NCI-H1105 treated with DMSO at 0.1 percent for 48 hours (cell line): ENCODE measurements at places on chromosomes 12 and 14.

DNA sequence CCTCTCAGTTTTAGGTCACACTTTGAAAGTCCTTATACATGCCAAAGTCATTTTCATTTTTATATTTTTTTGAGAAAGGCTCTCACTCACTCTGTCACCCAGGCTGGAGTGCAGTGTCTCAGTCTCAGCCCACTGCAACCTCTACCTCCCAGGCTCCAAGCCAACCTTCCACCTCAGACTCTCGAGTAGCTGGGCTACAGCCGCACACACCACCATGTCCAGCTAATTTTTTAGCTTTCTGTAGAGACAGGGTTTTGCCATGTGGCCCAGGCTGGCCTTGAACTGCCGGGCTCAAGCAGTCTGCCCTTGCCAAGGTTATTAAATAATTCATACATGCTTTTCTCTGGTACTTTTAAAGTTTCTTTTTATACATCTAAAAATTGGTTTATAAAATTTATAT is 166.0 kb downstream of the ERC1 start:
- no peak for DNase-seq

GRCh38 chr14:70641548-70642302 is at the start of gene TTC9:
TTC9 (plus strand) TSS chr14:70641916; CDS start chr14:70642130, 214 bp downstream.
- DNase-seq = peak; percentile 56

DNA sequence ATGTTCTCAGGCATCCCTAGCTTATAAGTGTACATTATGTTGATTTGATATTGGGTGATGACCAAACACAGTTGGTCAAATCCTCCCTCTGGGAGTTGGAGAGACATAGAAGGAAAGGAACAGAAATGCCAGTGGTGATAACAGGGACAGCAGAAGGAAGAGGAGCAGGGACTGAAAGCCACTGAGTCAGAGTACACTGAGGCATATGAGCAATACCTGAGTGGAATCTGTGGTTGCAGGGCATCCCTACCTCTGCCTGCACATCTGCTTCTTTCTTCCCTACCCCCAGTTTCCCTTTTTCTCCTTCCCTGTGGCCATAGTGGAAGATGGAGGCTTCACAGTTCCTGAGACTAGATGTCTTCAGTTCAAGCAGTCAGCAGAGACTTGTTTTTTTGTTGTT is 44.9 kb downstream of the BICD1 start:
- no peak for DNase-seq

DNA sequence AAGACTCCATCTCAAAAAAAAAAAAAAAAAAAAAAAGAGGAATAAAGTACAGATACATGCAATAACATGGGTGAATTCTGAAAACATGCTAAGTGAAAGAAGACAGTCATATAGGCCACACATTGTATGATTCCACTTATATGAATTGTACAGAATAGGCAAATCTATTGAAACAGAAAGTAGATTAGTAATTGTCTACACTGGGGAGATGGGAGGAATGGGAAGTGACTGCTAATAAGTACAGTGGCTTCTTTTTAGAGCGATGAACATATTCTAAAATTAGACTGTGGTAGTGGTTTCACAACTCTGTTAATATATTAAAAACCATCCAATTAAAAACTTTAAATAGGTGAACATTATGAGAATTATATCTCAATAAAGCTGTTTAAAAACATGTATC is 74.4 kb downstream of the ANKS1B start:
- DNase-seq = no peak

- no peak for DNase-seq
These were observed 1.0 kb upstream of the GLRX5 start for GRCh38 chr14:95533822-95534221.

- DNase-seq = no peak
These were observed 2.6 kb downstream of the EGLN3 start for GRCh38 chr14:33948145-33948868.

- DNase-seq = no peak
These were observed 67.0 kb downstream of the PITPNM2 start for GRCh38 chr12:123083661-123084571.

- peak; percentile 97 for DNase-seq
These were observed 638.5 kb upstream of the MIS18BP1 start for GRCh38 chr14:45891417-45892080.

DNA sequence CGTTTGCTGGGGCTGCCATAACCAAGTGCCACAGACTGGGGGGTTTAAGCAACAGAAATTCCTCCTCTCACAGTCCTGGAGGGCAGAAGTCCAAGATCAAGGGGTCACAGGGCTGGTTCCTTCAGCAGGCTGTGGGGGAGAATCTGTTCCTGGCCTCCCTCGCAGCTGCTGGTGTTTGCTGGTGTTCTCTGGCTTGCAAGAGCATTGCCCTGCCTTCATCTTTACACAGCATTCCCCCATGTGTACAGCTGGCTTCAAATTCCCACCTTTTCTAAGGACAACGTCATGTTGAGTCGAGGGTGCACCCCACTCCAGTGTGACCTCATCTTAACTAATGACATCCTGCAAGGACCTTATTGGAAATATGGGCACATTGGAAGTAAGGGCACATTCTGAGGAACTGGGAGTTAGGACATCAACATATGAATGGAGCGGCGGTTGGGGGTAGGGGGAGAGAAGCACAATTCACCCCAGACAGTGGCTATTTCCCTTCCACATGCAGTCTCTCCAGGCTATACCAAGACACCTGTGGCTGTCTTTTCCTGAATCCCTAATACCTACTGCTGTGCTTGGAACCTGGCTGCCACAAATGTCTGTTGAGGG is 123.6 kb downstream of the FOXN3 start:
- DNase-seq = no peak

- no peak for DNase-seq
These were observed 10.1 kb upstream of the TINF2 start for GRCh38 chr14:24252289-24253124.

DNA sequence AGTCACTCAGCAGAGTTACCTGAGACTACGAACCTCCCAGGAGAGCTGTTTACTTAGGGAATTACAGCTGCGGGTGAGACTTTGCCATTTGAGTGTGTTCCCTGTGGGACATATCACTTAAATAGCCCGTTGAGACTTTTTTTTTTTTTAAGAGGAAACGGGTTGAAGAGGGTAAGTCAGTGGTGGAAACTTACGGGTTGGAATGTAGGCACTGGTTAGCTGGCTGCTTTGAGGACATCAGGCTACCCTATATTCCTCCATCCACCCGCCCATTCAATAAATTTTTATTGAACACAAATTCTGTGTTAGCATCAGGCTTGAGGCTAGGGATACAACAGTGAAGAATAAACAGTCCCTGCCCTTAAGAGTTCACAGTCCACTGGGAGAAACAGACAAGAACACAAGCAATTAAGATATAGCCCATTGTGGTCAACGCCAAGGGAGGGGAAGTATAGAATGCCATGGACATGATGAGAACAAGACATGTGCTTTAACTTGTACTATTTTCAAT is 88.1 kb upstream of the CPSF6 start:
- DNase-seq = no peak

- no peak for DNase-seq
These were observed 130.7 kb downstream of the ETNK1 start for GRCh38 chr12:22755629-22756028.

- no peak for DNase-seq
These were observed 480.7 kb downstream of the RPS29 start for GRCh38 chr14:49105512-49105911.

DNA sequence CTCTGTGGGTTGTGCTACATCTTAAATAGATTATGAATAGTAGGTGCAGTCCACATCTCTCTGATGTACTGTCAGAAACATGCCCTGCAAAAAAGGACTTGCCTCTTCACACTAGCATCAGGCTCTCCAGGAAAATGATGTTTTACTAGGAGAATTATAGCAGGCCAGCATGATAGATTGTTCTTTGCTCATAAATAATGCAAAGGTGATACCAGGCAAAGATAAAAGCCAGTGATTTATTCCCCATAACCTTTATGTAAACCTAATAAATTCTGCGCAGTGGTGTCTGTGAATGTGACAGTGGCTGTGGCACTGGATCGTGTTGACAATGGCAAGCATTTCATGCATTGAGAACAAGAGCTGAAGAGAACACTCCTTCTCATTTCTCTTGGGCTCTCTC is 646.5 kb upstream of the SEL1L start:
- no peak for DNase-seq

DNA sequence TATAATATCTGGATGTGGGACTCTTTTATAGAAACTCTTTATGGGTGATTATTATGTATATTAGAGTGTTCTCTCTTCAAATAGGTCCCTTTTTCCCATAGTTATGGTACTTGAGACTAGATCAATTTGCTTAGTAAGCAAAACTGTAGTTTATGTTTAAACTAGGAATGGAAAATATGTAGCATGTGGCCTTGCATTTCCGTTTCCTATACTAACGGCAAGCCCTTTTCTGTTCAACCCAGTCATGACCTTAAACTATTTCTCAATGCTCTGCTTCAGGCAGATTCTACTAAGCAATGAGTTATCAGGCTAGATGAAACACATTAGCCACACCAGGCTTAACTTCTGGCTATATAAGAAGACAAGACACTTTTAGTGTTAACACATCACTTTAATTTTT is 84.6 kb downstream of the OTOGL start:
- DNase-seq = no peak

GRCh38 chr12:43968736-43969135 is 132.9 kb downstream of the TMEM117 start:
- DNase-seq = no peak

DNA sequence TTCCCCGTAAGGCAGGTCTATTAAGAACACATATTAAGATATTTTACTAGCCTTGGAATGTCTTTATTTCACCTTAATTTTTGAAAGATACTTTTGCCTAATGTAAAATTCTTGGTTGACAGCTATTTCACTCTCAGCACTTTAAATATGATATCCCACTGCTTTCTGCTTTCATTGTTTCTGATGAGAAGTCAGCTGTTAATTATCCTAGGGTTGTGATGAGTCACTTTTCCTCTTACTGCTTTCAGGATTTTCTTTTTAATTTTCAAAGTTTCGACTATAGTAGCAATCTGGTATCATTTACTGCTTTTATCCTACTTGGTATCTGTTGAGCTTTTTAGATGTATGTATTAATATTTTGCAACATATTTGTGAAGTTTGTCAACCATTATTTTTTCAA is 578.9 kb upstream of the ATP2B1 start:
- no peak for DNase-seq

DNA sequence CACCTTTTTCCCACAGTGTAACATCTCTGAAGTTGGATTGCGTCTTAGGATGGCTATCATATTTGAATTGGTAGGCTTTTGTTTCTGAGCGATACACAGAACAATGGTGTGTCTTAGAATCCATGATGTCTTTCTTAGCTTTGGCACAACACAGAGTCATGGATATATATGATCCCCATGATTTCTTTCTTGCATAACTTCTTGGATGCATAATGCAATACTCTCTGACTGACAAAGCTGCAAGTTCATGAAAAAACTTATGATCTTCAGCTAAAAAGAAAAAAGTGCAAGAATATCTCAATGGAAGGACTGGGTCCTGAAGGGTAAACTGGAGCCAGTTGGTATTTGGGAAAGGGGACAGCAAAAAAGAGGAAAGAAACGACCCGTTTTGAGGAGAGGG is 48.1 kb downstream of the VWF start:
- DNase-seq = no peak

DNA sequence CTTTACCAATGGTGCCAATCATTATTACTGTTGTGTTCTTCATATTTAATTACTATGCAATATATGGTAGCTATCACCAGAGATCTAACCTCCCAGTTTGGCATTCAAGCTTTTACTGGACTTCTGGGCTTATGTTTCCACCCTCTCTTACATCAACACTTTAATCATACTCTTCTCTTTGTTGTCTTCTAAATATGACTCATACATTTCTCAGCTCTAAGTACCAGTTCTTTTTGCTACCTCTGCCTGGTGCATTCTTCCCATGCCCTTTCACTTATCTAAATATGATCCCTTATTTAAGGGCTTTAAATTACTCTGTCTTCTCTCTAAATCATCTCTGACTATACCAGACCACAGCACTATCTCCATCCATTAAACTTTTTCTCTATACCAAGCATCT is 246.1 kb upstream of the CCDC196 start:
- DNase-seq = no peak

DNA sequence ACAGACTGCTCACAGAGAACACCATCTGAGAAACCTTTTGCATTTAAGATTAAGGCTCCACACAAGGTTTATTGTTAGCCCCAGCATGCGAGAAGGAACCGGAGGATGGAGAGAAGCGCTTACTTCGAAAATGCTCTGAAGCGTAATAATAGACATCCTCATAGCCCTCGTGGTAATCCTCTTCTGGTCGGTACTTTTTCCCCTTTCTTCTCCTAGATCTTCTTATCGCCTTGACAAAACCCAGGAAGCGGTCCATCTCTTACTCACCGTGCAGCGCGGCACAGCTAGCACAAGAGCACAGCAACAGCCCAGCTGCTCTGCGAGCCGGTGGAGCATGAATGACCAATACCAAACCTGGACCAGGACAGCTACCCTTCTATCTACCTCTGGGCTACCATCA is 125.1 kb upstream of the GRIP1 start:
- DNase-seq = peak; percentile 62

- DNase-seq = no peak
These were observed 15.6 kb upstream of the CALM1 start for GRCh38 chr14:90381011-90381786.

GRCh38 chr12:32025906-32026305 is 66.7 kb downstream of the RESF1 start:
- DNase-seq = no peak

GRCh38 chr12:1846421-1847405 is 26.3 kb downstream of the LRTM2 start:
- no peak for DNase-seq

GRCh38 chr14:104680056-104680805 is 9.2 kb upstream of the INF2 start:
- DNase-seq = no peak

DNA sequence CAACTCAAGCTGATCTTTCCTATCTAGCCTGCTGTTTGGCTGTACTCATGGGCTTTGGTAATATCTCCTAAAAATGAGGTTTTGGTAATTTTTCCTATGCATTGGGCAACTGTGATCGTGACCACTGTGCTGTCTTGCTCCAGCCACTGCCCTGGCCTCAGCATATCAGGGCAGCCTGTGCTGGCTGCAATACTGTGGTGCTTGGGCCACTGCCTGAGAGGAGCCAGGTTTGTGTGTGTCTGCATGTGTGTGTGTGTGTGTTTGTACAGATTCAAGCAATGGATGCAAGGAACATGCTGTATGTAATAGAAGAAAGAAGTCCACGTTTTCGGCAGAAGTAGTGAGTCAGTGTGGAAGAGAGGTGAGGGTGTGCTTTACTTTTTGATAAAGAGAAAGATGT is 13.0 kb downstream of the ERG28 start:
- DNase-seq = no peak

GRCh38 chr12:128672428-128672827 is 151.3 kb downstream of the SLC15A4 start:
- no peak for DNase-seq
